Activated T-cell treated with anti-CD3 and anti-CD28 coated beads, Interleukin-2, amount 50 U/mL, for 24 hours (primary cell): ENCODE measurements at places on chromosomes 1 and 21.

GRCh38 chr1:223271085-223271781 is 92.7 kb downstream of the SUSD4 start:
- H3K4me3 ChIP-seq: no peak overlapping the region
- H3K36me3 ChIP-seq: no peaks in the 10 kb centered on the region
- no peaks in the 10 kb centered on the region for H3K27me3 ChIP-seq
- peaks cover 2% of the 10 kb centered on the region for H3K4me1 ChIP-seq
- H3K27ac ChIP-seq: no peak overlapping the region

DNA sequence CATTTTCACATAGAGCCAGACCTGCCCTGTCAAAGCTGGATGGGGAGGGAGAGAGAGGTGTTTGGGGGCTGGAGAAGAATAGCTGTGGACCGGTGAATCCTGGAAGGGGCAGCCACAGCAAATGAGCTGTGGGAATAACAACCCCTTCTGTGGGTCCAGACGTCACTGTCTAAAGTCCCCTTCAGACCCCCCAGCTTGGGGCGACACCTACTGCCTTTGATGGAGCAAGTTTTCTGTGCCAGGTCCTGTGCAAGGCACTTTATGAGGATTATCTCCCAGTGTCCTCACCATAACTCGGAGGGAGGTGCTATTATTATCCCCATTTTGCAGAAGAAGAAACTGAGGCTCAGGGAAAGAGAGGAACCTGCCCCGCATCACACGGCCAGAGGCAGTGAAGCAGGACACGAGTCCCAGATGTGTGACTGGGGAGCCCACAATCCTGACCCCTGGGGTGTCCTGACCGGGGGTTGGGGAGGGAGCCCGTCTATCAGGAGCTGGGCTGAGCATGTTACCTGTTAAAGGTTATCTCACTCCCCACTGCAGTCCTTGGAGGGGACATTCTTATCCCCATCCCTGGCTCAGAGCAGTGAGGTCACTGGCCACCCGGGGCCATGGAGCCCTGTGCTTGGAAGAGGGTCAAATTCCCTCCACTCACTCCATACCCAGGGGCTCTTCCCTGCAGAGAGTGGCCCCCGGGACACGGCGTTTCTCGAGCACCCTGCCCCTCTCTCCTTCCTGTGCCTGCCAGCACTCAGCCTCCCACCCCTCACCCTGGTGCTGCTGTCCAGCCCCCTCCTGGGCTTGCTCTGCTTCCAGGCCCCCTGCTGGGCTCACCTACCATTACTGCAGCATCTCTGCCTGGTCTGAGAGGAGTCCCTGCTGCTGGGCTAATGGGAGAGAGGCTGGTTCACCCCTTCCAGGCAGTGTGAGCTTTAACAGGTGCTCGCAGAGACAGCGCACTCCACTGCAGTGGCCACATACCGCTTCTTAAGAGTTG is 132.9 kb downstream of the PTPRU start:
- H3K4me1 ChIP-seq: no peaks in the 10 kb centered on the region
- H3K36me3 ChIP-seq: no peaks in the 10 kb centered on the region
- H3K27me3 ChIP-seq: peaks cover 44% of the 10 kb centered on the region
- no peak overlapping the region for H3K27ac ChIP-seq
- no peak overlapping the region for H3K4me3 ChIP-seq

GRCh38 chr1:29134695-29135028 is 11.0 kb upstream of the TMEM200B start:
- no peak overlapping the region for H3K27ac ChIP-seq
- peaks cover 3% of the 10 kb centered on the region for H3K4me1 ChIP-seq
- peaks cover 21% of the 10 kb centered on the region for H3K27me3 ChIP-seq

DNA sequence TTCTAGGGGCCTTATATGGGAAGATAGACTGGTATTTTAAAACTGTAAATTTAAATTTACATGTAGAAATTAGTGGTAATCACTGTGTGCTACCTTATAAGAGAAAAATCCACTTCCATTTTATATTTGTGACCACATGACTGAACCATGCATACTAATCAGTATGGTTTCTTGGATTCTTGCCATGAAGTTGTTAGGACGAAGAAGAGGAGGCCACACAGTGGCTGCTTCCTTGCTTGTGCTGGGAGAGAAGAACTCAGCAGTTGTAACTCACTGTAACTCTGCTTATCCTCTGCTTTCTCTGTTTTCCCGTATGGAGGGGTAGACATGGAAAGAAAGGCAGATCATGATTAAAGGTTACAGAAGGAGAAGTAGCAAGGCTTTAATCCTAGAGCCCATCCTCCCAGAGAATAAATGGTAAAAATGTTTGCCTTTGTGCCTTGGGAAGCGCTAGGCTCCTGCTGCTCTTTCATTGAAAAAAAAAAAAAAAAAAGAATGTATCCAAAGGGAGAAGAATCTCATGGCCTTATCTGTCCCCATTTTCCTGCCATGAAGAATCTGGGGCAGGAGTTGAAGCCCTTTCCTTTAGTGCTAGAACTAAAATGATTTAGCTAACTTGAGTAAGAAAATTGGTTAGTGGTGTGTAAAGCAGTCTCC is 32.4 kb downstream of the KCTD3 start:
- H3K4me3 ChIP-seq: no peak overlapping the region
- H3K36me3 ChIP-seq: peaks cover 3% of the 10 kb centered on the region
- no peak for DNase-seq
- H3K27me3 ChIP-seq: no peaks in the 10 kb centered on the region
- H3K4me1 ChIP-seq: no peaks in the 10 kb centered on the region

DNA sequence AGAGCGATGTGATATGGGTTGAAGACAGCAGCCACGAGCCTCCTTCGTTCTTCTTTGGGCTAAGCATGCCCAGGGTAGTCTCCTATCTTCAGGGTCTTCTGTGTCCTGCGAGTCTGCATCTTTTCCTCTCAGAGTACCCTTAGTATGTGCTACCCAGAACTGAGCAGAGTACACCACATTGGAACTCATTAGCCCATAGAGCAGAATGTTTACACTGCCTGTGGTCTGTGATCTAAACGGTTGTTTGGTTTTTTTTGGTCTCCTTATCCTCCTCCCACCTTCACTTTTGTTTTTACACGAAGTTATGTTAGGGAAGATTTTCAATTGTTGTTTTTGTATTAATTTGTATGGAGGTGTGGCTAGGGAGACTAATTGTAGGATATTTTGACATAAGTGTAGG is 126.4 kb downstream of the NEK7 start:
- no peak overlapping the region for H3K4me3 ChIP-seq
- H3K27me3 ChIP-seq: no peaks in the 10 kb centered on the region
- H3K4me1 ChIP-seq: peaks cover 26% of the 10 kb centered on the region

DNA sequence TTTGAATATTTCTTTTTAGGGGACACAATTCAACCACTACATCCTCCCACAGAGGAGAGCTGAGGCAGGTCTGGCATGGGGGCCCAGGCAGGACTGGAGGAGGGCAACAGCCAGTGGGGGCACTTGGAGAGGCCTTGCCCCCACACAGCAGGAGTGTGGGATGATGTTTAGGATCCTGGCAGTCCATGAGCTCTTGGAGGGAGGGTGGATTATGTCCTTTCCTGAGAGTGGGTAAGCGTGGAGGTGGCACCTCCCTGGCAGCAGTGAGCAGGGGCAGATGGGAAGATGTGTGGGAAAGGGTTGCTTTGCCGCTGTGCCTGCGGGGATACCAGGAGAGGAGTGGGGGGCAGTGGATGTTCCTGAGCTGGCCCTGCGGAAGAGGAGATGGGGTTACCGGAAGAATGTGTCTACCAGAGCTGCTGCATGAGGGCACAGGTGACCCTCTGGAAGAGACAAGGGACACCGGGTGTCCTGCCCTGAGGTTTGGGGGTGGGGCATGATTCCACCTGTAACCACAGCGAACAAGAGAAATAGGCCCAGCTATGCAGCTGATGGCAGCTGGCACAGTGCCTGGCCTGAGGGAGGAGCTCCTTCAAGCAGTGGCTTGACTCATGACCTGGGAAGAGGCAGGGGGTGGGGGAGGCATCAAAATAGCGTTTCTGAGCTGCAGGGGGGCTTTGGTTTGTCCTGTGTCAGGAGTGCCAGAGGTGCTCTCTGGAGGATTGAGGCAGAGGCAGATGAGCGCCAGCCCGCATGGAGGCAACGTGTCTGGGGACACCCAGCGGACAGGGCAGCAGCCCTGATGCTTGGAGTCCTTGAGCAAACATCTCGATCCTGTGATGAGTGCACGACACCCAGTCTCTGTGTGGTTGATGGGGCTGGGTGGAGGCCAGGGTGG is 123.9 kb upstream of the TMPRSS2 start:
- no peaks in the 10 kb centered on the region for H3K4me1 ChIP-seq
- no peak overlapping the region for H3K27ac ChIP-seq
- no peaks in the 10 kb centered on the region for H3K36me3 ChIP-seq
- peaks cover 14% of the 10 kb centered on the region for H3K27me3 ChIP-seq
- H3K4me3 ChIP-seq: no peak overlapping the region

- no peak for DNase-seq
- no peaks in the 10 kb centered on the region for H3K36me3 ChIP-seq
- peaks cover 13% of the 10 kb centered on the region for H3K4me1 ChIP-seq
- no peak overlapping the region for H3K4me3 ChIP-seq
- H3K27ac ChIP-seq: no peak overlapping the region
Measured at GRCh38 chr1:158644449-158644848, 39.4 kb downstream of the OR10Z1 start.

DNA sequence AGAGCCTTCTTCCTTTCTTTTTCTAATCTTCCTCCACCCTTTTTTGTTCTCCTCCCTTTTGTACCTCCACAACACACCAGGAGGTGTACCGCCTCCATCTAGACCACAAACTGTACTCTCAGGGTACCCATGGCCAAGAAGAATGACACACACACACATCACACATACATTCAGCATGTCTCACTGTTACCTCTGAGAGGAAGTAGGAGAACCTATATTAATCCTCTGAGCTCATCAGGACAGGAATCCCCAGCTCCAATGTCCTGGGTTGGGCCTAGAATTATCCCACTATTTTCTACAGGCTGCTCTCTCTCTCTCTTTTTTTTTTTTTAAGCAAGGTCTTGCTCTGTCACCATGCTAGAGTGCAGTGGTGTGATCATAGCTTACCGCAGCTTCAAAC is 36.7 kb downstream of the ATP2B4 start:
- H3K27ac ChIP-seq: peak overlapping the region; percentile 68
- no peak for DNase-seq
- peaks cover 59% of the 10 kb centered on the region for H3K4me1 ChIP-seq
- H3K27me3 ChIP-seq: no peaks in the 10 kb centered on the region
- H3K4me3 ChIP-seq: no peak overlapping the region

DNA sequence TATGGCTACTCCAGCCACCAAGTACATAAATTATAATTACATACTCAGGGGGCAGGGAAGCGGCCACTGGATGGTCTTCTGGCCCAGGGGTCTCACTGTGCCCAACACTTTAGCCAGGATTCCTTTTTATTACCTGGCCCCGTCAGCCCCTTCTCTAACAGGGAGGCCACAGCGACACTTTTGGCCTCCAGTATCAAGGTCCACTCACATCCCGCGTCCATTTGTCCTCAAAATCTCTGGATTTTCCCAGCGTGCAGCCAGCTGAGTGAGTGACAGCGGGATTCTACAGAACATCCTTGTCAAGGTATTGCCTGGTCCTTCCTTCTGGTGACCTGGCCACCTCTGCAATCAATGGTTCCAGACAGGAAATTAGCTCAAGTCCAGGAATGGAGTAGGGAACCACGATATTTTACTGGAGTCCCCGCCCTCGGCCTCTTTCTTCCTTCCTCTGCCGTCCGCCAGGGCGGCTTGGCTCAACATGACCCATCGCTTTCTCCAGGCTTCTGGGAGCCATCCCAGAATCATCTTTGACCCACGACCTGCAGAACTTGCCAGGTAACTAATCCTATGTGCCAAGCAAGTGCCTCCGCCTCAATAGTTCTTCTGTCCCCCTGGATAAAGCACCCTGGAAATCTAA is 2.7 kb upstream of the COL6A2 start:
- H3K36me3 ChIP-seq: no peaks in the 10 kb centered on the region
- no peak overlapping the region for H3K27ac ChIP-seq
- DNase-seq: peak; percentile 18
- H3K27me3 ChIP-seq: peaks cover 9% of the 10 kb centered on the region
- no peak overlapping the region for H3K4me3 ChIP-seq

DNA sequence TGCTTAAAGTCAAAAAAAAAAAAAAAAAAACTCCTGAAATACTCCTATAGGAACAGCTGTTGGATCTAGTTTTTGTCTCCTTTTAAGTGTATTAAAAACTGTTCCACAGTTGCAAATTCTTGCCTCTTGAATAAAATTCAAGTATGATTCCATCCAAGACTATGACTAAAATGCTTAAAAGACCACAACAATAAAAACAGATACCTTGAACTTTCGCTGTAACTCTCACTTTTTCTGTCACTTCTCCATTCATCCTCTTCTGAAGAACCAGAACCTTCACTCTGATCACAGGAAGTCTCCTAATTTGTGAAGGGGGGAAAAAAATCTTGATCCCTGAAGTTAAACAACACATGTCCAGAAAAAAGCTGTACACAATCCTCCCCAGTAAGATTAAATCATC is 55.0 kb upstream of the PSMG1 start:
- peak overlapping the region; percentile 72 for H3K27ac ChIP-seq
- H3K36me3 ChIP-seq: peaks cover 88% of the 10 kb centered on the region
- peaks cover 39% of the 10 kb centered on the region for H3K4me1 ChIP-seq
- no peak overlapping the region for H3K4me3 ChIP-seq
- H3K27me3 ChIP-seq: no peaks in the 10 kb centered on the region

DNA sequence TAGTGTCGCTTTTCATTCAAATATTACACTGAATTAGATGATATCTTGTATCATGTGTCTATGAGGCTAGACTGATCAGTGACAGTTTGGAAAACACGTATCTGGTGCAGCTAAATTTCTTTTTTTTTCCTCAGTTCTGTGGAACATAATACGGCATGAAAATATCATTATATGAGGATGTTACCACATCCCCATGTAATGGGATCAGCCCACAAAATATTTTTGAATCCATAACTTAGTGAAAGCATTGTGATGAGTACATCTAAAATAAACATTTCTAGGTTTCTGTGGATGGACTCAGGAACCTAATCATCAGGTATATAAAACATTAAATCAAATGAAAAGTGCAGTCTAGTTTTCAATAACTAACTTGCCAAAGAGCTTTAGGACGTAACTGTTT is 356.3 kb downstream of the USP25 start:
- H3K4me1 ChIP-seq: no peaks in the 10 kb centered on the region
- H3K27me3 ChIP-seq: no peaks in the 10 kb centered on the region
- DNase-seq: no peak
- no peak overlapping the region for H3K27ac ChIP-seq
- H3K4me3 ChIP-seq: no peak overlapping the region

DNA sequence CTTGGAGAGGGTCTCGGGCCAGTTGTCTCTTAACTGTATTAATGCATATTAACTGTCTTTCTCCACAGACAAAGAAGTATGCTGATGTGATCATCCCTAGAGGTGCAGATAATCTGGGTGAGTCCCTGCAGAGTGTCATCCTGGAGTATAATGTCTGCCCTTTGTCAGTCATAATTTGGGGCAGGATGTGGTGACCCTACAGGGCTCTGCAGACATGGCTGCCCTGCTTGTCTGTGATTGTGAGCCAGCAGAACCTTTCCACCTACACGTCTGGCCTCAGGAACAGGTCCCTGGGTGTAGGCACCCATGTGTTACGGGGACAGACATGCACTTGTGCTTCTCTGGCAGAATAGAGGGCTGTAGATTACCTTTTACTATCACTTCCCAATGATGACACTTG is 78.4 kb downstream of the UCK2 start:
- no peak for DNase-seq
- H3K4me3 ChIP-seq: no peak overlapping the region
- H3K4me1 ChIP-seq: no peaks in the 10 kb centered on the region
- no peak overlapping the region for H3K27ac ChIP-seq
- no peaks in the 10 kb centered on the region for H3K27me3 ChIP-seq
